ENCODE measurements at places on chromosomes 16 and 17.

- no peak for DNase-seq
These were observed 3.2 kb downstream of the DPH1 start for GRCh38 chr17:2033153-2033552.

GRCh38 chr16:53429221-53429943 lies 4.9 kb upstream of the RBL2 start:
- DNase-seq: no peak

- DNase-seq: no peak
These were observed 20.1 kb downstream of the EPOP start for GRCh38 chr17:38654411-38655398.

GRCh38 chr17:56367366-56367765 lies 214.1 kb downstream of the ANKFN1 start:
- DNase-seq: no peak

DNA sequence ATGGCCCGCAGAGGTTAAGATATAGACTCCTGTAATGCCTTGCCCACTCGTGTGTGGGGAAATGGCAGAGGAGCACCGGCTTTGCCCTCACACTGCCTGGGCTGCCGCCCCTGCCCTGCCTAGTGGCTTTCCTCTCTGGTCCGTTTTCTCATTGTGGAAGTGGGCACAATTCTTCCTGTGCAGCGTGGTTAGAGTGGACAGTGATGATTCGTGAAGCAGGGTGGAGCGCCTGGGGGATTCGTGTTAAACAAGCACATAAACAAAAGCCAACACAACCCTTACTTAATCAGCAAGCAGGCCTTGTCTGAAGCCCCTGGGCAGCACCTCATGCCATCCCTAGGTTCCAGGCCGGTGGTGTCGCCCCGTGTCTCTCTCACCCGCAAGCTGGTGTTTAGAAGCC lies 269.7 kb downstream of the SEC14L1 start:
- no peak for DNase-seq

- DNase-seq: peak; percentile 54
These were observed 84.4 kb upstream of the GSE1 start for GRCh38 chr16:85528528-85529387.

DNA sequence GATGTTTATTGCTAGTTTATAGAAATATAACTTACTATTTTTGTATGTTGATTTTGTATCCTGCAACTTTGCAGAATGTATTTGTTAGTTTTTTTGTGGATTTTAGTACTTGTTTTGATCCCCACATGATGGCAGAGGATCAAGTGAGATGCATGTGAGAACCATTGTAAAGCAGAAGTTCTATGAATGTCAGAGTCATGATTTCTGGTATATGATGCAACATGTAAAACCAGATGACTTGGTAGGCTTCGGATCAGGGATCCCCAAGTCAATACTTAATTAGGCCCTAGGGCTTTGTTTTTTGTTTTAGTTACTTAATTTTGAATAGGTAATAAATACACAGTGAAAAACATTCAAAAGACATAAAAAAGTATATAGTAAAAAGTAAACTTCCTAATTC lies 45.8 kb downstream of the ESRP2 start:
- no peak for DNase-seq

DNA sequence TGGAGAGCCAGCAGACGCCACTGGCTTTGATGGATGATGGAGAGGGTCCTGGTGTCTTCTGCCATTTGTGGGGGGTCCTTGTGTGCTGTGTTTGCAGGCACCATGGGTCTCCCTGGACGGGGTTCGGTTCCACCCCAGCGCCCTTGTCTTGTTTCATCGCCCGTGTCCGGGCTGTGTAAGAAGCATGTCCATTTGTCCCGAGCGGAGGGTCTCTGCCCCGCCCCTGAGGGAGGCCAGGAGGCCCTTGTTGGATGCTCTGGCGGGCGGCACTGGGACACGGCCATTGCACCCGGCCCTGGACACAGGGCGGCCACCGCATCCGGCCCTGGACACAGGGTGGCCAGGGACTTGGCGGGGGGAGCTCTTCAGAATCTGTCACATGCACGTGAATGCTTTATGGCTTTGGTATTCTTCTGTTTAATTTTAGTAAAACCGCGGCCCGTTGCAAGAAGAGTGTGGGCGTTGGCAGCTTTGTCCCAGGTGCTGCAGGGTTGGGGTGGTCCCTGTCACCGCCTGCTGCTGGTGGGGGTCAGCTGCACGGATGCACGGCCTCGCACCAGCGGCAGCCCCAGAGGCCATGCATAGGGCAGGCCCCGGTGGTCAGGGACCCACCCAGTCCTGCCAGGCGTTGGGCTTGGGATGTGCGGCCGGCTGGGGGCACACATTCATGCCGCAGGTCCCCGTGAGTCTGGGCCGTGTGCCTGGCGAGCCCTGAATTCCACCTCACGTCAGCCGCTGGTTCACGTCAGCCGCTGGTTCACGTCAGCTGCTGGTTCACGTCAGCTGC lies 21.0 kb upstream of the ZNF750 start:
- DNase-seq: no peak

- DNase-seq: no peak
These were observed 168.8 kb downstream of the TANC2 start for GRCh38 chr17:63134867-63135266.

GRCh38 chr16:56898847-56899246 lies 33.1 kb upstream of the HERPUD1 start:
- DNase-seq: no peak

- DNase-seq: no peak
These were observed 32.0 kb upstream of the ABCC12 start for GRCh38 chr16:48187779-48188178.

- DNase-seq: peak; percentile 64
These were observed 652 bp downstream of the VPS35L start for GRCh38 chr16:19555938-19556771.

DNA sequence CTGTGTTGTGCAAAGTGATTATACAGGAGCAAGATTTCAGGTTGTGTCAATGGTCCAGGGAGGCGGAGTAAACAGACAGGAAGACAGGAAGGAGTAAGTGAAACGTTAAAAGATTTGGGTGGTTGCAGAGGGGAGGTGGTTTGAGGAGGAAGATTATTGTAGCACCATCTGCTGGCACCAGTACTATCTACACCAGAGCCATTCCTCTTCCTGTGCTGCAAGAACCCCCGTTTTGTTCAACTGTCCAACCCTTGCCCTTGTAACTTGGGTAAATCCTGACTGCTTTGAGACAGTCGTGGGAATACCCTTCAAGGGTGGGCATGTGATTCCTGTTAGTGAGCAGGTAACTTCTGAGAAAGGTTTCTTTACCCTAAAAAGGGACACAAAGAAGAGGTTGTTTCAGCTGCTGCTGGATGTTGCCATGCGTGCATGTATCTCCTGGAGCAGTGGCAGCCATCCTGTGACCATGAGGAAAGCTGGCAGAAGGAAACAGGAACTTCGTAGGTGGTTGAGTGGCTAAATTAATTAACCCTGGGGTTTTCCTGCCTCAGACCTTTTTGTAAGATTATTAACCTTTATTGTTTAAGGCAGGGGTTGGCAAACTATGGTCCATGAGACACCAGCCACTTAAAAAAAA lies 124.1 kb downstream of the PRKCA start:
- DNase-seq: peak; percentile 38

GRCh38 chr17:7515911-7516610 lies 31.9 kb downstream of the POLR2A start:
- no peak for DNase-seq

DNA sequence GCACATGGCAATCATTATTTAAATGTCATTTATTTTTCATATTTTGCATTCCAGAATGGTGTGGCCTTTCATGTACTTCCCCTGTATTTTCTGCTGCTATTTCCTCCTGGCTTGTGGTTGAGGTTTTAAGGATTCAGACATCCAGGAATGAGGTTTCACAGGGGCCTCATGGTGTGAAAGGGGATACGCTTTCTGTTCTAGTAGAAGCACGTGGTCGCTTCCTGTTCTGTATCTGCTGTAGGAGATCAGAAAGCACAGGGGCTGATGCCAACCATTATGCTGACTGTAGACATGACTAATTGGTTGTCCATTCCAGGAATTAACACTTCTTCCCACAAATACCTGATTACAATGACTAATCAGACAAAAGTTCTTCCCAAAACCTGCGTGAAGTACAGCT lies 405.9 kb downstream of the SHISA9 start:
- no peak for DNase-seq

GRCh38 chr17:2120586-2121335 lies 65.9 kb downstream of the HIC1 start:
- no peak for DNase-seq

DNA sequence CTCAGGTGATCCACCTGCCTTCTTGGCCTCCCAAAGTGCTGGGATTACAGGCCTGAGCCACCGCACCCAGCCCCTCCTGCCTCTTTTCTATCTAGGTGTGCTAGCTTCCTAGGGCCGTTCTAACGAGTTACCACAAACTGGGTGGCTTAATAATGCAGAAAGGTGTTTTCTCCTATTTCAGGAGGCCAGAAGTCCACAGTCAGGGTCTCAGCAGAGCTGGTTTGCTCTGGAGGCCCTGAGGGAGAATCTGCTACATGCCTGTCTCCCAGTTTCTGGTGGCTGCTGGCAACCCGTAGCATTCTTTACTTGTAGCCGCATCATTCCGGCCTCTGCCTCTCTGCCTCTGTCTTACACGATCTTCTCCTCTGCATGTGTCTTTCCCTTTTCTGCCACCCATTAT lies 89.2 kb downstream of the NTN1 start:
- no peak for DNase-seq

GRCh38 chr16:35252356-35252936 lies 1793.0 kb downstream of the TP53TG3F start:
- no peak for DNase-seq

- DNase-seq: no peak
These were observed 39.4 kb downstream of the EFCAB13 start for GRCh38 chr17:47363171-47363570.

GRCh38 chr17:19346351-19347255 lies 15.9 kb downstream of the B9D1 start:
- DNase-seq: no peak

- no peak for DNase-seq
These were observed 17.7 kb upstream of the CBFA2T3 start for GRCh38 chr16:88994695-88995094.

DNA sequence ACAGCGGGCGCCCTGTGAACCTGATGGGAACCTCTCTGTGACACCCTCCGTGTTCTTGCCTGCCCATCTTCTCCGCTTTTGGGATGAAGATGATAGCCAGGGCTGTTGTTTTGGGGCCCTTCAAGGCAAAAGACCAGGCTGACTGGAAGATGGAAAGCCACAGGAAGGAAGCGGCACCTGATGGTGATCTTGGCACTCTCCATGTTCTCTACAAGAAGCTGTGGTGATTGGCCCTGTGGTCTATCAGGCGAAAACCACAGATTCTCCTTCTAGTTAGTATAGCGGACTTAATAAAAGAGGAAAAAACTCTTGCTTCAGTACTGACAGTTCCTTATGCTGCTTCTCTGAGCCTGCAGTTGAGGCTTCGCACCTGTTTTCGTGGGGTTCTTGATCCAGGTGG lies 10.5 kb downstream of the CDK5RAP3 start:
- DNase-seq: no peak

GRCh38 chr16:2778630-2778958 lies 1.5 kb upstream of the ELOB start:
- no peak for DNase-seq

GRCh38 chr17:78118801-78119241 lies 9.7 kb downstream of the TMC6 start:
- DNase-seq: no peak

DNA sequence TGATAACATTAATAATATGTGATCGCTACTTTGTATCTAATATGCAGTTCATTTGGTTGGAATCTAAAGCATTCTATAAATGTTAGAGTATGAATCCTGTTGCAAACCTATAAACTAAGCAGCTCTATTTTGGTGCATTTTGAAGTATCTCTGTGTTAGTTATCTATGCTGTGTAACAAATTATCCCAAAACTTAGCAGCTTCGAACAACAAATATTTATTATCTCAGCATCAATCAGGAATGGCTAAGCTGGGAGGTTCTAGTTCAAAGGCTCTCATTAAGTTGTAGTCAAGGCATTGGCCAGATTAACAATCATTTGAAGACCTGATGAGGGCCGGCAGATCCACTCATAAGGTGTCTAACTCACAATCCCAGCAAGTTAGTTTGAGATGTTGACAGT lies 10.1 kb upstream of the MSI2 start:
- DNase-seq: no peak

DNA sequence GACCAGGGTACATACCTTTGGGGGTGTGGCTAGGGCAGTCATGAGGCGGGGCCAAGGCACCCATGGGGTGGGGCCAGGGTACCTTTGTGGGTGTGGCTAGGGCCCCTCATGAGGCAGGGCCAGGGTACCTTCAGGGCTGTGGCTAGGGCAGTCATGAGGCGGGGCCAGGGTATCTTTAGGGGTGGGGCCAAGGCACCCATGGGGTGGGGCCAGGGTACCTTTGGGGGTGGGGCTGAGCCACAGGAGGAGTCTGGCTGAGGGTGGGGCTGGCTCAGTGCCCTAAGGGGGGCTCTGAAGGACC lies 3.5 kb downstream of the GNG13 start:
- no peak for DNase-seq

- DNase-seq: no peak
These were observed 160.3 kb upstream of the RPH3AL start for GRCh38 chr17:512926-513325.

DNA sequence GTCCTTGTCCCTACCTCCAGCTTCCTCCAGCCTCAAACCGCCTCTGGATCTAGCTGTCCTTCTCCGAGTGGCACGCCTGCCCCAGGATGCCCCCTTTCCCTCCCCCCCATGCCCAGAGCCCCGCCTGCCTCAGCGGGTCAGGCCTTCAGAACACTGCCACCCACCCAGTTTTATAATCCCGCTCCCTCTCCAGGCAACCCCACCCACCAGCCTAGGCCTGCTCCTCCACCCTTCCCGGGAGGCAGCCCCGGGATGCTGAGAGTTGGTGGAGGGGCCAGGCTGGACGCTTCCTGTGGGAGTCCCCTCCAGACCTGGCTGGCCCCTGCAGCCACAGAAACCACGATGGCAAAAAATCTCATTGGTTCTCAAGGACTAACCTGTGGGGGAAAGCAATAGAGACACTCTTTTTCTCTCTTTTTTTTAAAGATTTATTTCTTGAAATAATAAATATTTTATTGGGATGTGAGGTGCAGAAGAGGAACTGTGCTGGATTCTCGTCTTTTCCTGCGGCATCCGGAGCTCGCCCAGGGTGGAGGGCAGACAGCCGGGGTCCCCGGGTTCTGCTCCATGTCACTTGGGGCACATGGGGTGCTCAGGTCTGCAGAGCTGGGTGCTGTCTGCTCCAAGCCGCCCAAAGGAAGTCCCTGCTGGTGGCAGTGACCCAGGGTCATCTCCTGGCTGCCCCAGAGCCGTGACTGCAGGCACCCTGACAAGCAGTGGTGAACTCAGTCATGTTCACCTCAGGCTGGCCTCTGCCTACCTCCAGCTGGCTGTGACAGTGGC lies 81.9 kb downstream of the MGAT5B start:
- no peak for DNase-seq

- no peak for DNase-seq
These were observed 7.5 kb upstream of the OSGIN1 start for GRCh38 chr16:83945587-83945986.

GRCh38 chr17:49692751-49693150 lies 14.9 kb upstream of the SPOP start:
- no peak for DNase-seq

All from HEK293T (cell line).